Erythroblast (primary cell): ENCODE measurements at places on chromosomes 5 and 9.

GRCh38 chr5:160369990-160370712, at the start of gene C1QTNF2:
C1QTNF2 (minus strand) TSS chr5:160370626; CDS start chr5:160355011, 15,615 bp downstream.
- DNase-seq = peak; percentile 13

DNA sequence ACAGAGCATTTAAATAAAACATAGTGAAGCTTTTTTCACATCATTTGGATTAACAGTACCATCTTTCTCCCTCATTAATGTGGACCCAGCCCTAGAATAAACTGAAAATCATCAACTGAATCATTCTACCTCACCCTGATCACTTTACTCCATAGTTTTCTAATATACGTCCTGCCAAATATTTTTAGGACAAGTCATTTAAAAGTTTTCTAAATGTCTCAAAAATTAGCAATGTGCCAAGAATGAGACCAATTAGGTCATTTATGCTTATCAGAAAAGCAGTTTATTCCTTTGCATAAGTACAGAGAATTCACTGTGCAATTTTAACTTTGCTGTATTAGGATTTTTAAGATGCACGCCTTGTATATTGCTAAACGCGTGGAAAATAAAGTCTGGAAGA, 284.4 kb downstream of the PIK3R1 start:
- no peak for DNase-seq

DNA sequence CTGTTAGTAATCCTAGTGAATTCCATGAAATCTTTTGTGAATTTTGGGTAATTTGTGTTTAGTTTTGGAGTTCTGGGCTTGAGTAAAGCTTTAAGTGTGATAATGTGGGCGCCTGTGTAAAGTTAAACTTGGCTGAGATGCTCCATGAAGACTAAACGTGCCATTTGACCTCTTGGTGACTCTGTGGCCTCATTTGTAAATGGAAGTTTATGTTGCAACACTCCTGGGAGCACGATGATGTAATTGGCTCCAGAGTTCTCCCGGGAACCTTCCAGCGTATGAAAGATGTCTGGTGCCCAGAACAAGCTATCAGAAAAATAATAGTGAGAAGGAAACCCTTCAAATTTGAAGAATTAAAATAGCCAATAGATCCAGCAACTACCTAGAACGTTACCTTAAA, 981.2 kb downstream of the TLE4 start:
- DNase-seq = no peak

DNA sequence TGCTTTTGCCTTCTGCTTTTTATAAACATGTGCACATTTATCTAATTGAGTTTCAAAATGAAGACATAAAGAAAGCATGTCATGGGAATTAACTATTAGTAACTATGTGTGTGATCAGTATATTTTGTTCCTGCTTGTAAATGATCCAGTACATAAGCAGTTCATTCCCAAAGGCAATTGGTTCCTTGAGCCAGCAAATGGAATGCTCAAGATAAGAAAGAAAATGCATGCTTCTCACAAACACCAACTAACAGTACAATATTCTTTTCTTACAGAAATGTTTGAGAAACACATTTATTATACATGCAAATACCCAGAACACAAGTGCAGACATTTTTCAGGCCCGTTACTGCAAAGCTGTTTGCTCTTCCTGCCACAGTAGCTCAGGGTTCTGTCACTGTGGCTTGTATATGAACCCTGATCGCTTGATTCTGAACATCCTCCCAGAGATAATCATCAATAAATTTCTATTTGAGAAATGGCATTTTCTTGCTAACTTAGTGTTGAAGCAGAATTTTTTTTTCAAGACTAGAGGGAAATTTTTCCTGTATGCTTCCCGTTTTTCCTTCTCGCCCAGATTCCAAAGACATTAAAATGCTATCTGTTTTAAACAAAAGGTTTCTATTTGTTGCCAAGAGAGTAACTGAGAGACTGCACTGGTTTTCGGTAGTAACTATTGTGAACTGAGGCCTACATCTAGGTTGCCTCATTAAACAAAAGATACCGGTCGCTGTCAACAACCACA, 1.9 kb downstream of the GNAQ start:
- peak; percentile 62 for DNase-seq

DNA sequence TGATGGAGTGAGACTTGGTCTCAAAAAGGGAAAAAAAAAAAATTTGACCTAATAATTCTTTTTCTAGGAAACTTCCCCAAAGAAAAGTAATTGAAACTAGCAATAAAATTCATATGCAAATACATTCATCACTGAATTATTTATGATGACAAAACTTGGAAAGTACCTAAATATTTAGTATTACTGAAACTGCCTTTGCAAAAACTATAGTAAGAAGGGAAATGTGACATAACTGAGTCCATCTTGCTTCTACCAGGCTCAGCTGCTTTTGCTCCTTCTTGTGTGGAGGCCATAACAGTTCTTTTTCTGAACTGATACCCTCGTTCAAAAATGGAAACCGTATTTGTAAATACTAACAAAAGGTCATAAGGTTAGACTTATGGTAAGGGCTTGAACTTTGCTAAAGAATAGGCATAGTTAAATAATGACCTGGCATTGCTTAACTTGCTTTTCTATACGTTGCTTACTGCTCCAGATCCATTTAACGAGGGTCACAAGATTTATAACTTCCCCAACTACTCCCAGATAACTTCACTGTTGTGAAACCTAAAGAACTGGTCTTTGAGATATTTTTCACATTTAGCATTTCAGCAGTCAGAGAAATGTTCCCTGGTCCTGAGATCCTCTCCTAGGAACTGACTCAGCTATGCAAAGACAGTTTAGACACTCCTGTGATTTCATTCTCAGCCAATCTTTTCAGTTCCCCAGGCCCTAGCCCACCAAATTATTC, 68.4 kb downstream of the CFAP95 start:
- no peak for DNase-seq

- DNase-seq = no peak
These were observed 549.1 kb upstream of the CCNG1 start for GRCh38 chr5:162888268-162888667.

- DNase-seq = no peak
These were observed 34.9 kb upstream of the GNE start for GRCh38 chr9:36293171-36293570.

DNA sequence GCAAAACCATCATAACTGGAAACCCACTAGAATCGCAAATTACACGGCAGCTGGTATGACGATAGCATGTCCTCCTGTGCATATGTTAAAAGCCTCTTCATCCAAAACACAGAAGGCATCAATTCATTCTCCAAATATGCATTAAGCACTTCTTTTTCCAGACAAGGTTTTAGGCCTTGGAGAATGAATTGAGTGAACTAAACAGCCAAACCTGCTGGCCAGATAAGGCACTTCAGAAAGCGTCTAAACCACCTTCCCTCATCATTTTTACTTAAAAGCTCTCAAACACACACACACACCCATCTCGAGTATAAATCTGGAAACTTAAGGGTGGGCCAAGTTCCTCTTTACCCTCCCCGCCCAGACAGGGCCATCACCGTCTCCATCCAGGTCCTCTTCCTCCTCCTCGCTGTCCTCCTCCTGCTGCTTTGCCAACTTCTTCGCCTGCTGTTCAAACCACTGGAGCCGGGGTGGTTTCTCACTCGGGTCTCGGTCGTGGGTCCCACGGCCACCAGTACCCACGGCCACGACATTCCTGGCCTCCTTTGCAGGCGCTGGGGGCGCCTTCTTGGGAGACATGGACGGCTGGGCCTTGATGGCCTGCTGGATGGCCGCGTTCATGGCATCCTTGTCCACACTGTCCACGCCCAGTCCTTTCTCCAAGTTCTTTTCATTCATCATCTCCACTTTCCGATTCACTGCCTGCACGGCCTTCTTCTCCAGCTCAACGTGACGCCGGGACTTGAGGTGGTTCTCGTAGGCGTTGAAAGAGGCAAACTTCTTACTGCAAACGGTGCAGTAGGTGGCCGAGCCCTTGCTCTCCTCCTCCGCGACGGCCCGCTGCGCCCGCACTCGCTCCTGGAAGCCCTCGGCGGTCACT, 696 bp downstream of the ZNF622 start:
- peak; percentile 49 for DNase-seq

GRCh38 chr5:50691399-50692016, 25.1 kb downstream of the PARP8 start:
- DNase-seq = no peak

DNA sequence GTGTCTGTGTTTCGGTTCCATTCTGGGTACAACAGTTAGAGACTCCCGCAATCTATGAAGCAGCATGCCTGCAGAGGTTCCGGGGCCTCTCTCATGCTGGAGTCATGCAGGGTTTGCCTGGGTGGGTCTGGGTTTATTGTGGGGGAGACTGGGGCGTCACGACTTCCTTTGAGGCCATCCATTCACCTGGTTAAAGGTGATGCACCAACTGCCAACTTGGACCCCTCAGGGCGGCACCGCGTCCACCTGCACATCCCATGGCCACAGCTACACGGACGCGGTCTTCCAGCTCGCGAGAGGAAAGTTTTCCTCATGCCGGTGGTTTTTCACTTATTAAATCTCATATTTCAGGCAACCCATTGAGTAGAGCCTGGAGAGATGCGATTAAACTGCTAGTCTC, 30.9 kb upstream of the IRX4 start:
- DNase-seq = no peak

DNA sequence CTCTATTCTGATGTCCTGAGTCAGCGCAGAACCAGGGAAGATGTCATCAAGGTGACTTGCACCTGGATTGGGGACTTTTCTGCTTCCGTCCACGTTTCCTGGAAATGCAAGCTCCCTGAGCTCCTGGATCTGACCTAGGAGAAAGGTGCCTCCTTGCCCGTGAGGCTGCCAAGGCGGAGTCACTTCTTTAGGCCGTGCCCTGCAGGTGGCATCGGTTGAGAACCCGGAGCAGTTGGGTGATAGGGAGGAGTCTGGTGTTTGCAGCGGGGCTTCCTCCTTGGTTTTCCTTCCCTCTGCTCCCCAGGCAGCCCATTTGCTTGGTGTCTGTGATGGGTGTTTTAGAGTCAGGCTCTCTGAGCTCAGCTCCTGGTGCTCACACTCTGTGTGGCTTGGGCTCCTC, 15.2 kb downstream of the NANS start:
- DNase-seq = no peak

GRCh38 chr9:14769230-14769571, 46.7 kb upstream of the CER1 start:
- peak; percentile 4 for DNase-seq

DNA sequence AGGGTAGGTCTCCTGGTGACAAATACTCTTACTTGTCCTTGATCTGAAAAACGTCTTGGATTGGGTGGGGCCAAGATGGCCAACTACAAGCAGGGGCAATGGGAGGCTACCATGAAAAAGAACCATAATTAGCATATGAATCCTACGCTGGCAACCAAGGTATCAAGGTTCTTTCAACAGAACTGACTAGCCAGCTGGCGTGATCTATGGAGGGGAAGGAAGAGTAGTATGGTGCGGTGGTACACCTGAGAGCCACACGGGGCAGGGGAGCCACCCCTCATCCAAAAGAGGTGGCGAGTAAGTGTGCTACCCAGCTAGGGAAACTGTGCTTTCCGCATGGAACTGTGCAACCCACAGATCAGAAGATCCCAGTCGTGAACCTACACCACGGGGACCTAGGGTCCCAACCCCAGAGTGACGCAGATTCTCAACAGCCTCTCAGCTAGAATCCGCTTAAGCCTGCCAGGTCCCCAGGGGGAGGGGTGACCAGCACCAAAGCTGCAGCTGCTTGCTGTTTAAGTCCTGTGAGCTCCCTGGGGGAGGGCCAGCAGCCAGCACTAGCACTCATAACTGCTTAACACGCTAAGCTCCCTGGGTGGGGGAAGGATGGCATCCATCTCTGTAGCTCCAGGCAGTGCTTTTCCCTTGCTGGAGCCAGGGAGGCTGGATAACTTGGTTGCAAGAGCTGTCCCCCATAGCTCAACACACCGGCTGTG, 334.8 kb downstream of the FBXL17 start:
- DNase-seq = no peak

- DNase-seq = no peak
These were observed 20.9 kb downstream of the SLC6A18 start for GRCh38 chr5:1245905-1246576.
